ENCODE measurements at places on chromosomes 3 and 15.

DNA sequence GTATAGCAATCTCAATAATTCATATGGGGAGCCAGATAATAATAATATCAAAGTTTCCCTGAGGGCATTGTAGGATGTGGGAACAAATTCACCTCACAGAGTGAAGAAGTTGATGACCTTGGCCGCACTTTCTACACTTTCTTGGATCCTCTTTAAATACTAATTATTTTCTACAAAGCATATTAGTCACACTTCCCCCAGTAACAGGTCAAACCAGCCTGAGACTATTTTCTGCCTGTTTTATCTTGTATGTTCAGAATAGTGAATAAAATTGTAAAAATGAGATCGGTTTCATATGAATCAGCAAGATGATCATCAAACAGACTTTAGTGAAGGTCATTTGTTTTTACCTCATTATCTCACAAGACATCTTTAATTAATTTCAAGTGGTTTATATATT lies 2.3 kb upstream of the OR5K3 start:
- DNase-seq: no peak

- DNase-seq: no peak
These were observed 91.3 kb downstream of the SHQ1 start for GRCh38 chr3:72756900-72757299.

DNA sequence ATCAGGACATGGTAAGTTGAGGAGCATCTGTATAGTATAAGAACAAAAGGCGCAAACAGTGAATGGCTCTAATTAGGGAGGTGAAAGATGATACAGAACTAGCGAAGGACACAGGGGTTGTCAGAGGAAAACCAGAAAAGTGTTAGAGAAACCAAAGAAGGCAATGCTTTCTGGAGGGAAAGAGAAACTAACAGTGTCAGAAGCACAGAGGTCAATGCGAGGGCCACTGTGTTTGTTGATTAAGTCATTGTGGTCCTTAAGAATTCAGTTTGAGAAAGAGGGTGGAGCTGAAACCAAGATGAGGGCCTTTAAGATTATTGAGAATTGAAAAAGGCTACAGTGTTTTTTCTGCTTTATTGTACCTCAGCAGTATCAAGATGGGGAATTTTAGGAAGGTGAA lies 28.8 kb downstream of the ATG7 start:
- no peak for DNase-seq

DNA sequence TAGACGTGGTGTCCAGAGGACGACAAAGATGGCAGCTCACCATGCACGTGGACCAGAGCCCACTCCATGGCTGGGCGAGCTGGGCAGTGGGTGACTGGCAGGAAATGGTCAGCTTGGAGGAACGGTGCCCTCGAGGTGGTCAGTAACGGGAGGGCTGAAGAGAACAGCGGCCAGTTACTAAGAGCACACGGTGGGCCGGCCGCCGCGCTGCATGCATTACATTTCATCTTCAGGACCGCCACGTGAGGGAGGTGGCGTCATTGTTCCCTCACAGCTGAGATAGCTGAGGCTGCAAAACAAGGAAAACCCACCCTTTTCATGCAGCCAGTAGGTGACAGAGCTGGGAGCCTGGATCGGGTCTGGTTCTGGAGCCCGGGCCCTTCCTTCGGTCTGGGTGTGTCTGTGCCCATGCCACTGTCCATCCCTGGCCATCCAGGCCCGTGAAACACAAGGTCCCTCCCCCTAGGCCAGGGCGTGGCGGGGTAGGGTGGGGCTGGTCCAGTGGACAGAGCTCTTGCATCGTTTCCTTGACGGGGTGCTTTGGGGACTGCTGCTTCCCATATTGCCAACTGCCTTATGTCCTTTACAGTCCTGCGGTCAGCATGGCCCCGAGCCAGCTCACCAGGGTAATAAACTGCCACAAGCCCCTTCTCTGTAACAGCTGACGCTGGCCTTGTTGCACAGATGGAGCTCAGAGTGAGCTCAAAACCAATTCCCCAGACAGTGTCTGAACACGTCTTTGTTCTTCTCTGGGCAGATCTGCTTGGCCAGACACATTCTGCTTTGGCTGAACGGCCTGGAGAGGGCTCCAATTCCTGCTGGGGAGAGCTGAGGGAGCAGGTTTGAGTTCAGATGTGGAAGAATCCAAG lies 51.8 kb downstream of the RGMA start:
- no peak for DNase-seq

GRCh38 chr3:97994328-97994945 lies 22.2 kb upstream of the RIOX2 start:
- no peak for DNase-seq

DNA sequence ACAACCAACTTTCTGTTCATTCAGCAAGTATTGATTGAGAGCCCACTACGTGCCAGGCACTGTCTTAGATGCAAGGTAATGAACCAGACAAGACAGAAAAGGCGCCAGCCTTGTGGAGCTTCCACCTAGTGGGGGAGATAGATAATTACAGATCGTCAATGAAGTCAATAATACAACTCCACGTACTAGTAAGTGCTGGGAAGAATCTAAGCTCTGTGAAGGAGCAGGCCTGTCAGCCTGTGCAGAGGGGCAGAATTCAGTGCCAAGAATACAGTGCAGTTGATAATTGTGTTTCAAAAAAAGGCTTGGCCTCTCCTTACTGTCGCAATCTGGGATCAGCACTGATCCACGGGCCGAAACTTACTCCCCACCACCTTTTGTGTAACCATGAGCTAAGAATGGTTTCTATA lies 186.3 kb downstream of the FEZF2 start:
- DNase-seq: no peak

GRCh38 chr3:64345371-64345770 lies 120.1 kb upstream of the PRICKLE2 start:
- no peak for DNase-seq

GRCh38 chr3:57779666-57780065 lies 23.6 kb downstream of the SLMAP start:
- no peak for DNase-seq

DNA sequence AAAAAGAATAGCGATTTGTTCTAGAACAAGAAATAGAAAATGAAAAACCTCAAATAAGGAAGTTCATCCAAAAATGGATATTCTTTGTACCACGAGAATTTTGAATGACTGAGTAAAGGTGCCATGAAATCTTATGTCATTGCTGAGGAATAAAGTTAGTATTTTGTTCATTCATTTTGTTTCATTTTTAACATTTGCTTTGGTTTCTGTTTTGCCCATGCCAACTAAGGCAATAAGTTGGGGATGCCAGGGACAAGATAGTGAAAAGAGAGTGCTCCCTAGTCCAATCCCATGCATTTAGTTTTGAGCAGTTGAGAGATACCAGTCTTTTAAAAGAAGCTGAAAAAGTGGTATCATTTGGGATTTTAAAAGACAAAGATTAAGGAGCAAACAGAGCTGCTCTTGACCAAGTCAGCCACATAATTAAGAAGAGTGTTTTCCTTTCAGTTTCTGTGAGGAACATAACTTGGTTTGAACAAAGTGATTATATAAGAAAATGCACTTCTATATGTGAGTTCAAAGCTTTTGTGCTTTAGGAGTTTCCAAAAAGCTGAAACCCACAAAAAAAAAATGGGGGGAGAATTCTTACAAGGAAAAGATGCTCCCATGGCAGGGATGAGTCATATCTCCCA lies 201.4 kb downstream of the PLOD2 start:
- DNase-seq: no peak

GRCh38 chr3:186413615-186414415 lies 51.8 kb upstream of the DGKG start:
- peak; percentile 93 for DNase-seq

DNA sequence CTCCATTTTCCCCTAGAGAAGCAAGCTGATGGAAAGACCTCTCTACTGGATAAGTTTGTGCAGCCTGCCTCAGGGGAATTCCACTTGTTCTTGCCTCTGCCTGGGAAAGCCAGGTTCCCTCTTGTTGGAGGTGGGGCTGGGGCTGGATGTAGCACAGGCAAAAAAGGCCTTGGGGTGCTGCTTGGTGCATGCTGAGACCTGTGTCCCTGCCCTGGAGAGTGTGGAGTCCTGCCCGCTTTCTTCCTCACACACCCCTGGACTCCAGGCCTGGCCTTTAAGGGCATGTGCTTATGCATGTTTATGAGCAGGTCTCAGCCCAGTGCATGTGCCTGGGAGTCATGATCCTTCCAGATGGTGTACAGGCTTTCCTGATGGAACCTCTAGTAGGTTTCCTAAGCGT lies 23.5 kb upstream of the JMJD7 start:
- no peak for DNase-seq

DNA sequence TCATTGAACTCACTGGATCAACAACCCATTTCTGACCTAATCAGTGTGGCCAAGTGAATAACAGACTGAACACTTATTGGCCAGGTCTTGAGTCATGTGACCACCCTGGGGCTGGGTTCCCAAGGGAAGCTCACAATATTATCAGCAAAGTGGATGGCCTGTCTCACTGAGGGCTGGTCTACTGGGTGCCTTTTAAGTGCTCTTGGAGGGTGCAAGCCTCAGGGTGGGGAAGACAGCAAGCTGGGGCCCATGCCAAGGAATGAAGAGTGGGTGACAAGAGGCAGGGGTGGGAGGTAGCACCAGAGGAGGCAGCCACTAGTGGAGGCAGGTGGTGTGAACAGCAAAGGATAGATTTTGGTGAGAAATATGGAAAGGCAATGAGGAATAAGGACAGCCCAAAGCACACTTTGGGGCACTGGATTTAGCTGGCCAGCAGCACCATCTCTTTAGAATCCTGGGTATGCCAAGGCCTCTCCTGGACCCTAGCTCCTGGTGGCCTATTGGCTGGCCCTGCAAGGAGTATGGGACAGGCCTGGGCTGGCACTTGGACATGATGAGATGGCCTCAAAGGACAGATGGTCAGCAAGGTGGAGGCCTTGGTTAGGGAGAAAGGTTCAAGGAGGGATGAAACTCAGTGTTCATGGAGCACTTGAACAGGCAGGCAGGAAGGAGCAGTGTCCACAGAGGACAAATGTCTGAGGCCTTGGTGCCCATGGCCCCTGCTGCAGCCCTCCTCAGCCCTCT lies 34.2 kb downstream of the HMCES start:
- DNase-seq: no peak

DNA sequence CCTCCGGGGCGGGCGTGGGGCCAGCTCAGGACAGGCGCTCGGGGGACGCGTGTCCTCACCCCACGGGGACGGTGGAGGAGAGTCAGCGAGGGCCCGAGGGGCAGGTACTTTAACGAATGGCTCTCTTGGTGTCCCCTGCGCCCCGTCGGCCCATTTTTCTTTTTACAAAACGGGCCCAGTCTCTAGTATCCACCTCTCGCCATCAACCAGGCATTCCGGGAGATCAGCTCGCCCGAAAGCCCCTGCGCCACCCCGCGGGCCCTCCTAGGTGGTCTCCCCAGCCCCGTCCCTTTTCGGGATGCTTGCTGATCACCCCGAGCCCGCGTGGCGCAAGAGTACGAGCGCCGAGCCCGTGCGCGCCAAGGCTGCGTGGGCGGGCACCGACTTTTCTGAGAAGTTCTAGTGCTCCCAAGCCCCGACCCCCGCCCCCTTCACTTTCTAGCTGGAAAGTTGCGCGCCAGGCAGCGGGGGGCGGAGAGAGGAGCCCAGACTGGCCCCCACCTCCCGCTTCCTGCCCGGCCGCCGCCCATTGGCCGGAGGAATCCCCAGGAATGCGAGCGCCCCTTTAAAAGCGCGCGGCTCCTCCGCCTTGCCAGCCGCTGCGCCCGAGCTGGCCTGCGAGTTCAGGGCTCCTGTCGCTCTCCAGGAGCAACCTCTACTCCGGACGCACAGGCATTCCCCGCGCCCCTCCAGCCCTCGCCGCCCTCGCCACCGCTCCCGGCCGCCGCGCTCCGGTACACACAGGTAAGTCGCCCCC lies at the start of gene THBS1:
TSS of gene THBS1 (plus strand) at position 595 of the 757 bp plus-strand sequence. CDS start 779 bp downstream, outside the sequence.
- DNase-seq: peak; percentile 38

- DNase-seq: no peak
These were observed 186.9 kb upstream of the STAC start for GRCh38 chr3:36193448-36193847.

GRCh38 chr3:196149375-196149774 lies 61.8 kb downstream of the ZDHHC19 start:
- DNase-seq: no peak

GRCh38 chr3:194091141-194091540 lies 44.8 kb upstream of the HES1 start:
- no peak for DNase-seq

DNA sequence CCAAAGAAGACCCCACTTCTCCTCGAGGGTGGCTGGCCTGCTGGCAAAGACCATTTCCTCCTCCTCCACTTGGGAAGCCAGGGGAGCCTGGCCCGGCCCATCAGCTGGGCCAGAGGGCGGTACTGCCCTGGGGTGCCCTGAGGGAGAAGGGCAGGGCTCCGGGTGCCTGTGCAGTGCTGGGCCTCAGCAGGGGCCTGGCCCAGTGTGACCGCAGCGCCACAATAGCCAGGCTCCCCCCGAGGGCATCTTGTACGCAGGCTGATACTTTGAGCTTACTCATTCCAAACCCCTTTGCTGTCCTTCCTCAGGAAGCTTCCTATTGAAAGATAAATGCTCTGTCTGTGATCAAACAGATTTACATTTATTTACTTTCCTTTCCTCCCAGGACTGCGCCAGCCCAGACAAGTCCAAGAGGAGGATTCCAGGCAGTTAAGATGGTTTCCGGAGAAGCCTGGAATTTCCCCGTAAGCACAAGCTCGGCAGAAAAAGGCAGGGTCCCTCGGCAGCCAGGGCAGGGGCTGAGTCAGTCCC lies 240.1 kb downstream of the XXYLT1 start:
- peak; percentile 66 for DNase-seq

- DNase-seq: no peak
These were observed 18.1 kb downstream of the H1-8 start for GRCh38 chr3:129560911-129561594.

DNA sequence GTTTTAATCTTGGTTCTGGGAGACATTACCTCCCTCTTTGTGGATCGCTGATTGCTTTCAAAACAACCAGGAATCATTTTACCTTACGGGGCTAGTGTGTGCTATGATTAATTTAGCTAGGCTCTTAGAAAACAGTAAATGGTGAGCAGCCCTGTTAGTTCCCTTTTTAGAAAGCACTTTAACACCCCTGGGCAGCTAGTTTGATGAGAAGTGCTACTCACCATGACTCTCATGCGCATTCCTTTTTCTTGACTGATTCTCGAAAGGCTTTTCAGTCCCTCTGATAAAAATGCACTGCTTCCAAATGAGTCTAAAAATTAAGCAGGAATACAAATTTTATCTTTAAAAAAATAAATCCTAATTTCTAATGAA lies 75.3 kb upstream of the LEKR1 start:
- DNase-seq: no peak

All from NCI-H510A treated with DMSO at 0.1 percent for 48 hours (cell line).